M059J (cell line): ENCODE measurements at places on chromosomes 13 and 19. TPM values are rescaled to one million over a fixed set of nuclear protein-coding genes. Genes with fewer than 3 reads are reported as not detected.
A peak's percentile ranks its signal among the peaks of the same experiment; 100 is the strongest.

GRCh38 chr19:20863176-20863575, 59.9 kb upstream of the ZNF85 start:
- no peak for DNase-seq

DNA sequence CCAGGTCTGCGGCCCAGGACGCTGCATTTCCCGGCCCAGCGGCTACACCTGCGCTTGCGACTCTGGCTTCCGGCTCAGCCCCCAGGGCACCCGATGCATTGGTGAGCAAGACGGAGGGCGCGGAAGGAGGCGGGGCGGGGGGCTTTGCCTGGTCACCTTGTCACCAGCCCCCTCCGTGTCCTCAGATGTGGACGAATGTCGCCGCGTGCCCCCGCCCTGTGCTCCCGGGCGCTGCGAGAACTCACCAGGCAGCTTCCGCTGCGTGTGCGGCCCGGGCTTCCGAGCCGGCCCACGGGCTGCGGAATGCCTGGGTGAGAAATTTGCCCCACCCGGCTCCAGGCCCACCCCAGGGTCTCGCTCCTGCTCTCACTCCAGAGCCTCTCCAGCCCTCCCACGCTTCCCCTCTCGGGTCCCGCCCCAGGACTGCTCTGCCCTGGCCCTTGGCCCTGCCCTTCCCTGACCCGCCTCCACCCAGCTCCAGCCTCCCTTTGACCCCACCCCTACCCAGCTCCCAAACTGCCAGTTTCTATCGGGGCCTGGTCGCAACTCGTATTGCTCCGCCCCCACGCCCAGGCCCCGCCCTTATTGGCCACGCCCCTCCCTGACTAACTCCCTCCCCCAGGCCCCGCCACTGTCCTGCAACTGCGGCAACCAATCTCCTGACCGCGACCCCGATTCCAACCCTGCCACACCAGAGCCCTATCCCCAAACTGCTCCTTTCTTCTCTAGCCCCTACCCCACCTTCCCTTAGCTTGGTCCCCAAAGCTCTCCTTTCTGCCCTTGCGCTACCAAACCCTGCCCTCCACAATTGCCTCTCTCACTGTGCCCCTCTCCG, 8.6 kb downstream of the LTBP4 start:
- peak; percentile 75 for DNase-seq

DNA sequence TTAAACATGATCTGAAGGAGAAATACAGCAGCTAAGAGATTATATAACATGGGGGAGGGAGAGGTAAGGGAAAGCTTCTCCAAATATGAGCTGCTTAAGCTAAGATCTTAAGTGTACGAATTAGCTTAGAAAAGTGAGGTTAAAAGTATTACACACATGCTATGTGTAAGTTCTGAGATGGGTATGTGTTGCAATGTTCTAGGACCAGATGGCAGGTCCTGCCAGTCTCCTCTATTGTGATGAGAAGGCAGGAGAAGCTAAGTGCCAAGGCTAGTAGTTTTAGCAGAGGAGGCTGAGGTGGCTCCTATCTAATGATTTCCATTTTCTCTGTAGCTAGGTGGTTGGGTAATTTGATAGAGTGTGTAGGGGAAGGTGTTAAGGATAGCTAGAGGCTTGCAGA, 57.6 kb downstream of the MICU2 start:
- DNase-seq, result no peak

GRCh38 chr19:21221693-21222092, 79.9 kb downstream of the ZNF431 start:
- peak; percentile 2 for DNase-seq

DNA sequence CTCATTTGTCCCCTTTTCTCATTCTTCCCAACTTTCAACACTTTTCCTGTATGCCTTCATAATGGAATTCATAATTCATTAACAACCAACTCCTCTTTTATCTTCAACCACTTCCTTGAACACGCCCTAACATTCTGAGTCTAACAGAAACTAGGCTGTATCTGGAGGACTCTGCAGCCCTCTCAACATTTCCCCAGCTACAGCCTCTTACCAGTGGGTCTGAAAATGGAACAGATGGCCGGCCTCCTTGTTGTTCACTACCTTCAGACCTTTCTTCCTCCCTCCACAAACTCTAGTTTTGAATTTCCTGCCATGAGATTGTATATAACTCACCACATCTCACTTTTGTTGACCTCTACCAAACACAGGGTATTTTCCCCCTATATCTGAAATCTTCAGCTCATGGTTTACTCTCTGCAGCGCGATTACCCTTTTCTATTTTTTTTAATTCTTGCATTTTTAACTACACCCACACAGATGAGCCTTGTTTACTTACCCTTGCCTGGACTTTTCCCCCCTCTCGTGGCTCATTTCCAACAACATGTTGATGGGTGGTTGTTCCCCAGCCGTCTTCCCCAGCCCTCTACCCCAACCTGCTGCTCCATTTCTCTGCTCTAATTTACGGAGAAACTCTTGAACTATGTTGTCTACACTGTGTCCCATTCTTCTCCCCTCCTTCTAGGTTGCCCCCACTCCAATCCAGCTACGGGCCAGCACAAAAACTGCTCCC, 846 bp downstream of the ZNF790 start:
- DNase-seq, result peak; percentile 2

DNA sequence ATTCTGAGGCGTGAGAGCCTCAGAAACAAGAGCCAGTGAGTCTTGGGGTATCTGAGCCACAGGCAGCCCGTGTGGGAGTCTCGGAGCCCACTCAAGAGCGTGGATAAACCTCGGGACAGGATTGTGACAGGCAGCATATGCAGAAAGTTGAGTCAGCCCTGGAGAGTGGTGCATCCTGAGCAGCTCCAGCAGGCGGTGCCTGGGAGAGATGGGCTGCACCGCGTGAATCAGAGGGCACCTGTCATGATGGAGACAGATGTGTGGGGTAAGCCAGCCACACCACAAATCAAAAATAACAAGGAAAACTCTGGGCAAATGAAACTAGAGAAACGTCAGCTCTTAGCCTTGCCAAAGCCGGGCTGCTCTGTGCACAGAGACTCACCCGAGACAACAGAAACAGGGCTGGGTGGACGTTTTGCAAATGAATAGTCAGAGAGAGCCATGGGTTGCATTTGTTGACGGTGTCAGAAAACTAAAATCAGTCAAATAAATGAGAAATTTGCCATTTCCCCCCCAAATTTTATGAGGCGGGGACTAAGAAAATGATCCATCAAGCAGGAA, 30.0 kb upstream of the POP4 start:
- DNase-seq, result no peak

- DNase-seq, result no peak
These were observed 1.2 kb upstream of the DPY19L3 start for GRCh38 chr19:32404213-32404932.

DNA sequence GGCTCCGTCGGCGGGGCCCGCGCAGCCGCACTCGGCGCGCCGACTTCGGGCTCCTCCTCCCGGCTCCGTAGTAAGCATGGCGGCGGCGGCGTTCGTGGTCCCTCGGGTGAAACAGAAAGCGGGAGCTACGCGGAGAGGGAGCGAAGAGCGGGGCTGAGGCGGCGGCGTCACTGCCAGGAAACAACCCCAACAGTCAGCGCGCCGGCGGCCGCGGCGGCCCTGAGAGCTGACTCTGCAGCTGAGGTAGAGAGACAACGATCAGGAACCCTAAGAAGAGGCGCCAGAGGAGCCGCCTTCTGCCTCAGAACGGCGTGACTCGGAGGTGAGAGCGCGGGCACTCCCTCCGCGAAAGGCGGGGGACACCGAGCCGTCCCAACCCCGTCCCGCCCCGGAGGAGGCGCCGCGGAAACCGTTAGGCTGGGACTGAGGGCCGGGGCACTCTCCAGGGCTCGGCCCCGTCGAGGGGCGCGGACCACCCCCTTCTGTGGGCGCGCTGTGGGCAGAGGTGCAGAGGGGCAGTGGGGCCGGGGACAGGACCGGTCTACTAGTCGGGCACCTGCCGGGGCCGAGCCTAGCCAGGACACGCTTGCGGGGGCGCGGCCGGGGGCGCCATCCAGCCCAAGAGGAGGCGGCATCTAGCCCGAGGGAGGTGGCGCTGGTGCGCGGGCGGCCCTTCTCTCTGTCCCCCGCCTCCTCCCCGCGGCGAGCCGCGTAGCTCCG, at the start of gene FNDC3A:
FNDC3A (plus strand) TSS at position 57 of the 720 bp plus-strand sequence. CDS start 30,279 bp downstream, outside the sequence.
- DNase-seq, result peak; percentile 82

DNA sequence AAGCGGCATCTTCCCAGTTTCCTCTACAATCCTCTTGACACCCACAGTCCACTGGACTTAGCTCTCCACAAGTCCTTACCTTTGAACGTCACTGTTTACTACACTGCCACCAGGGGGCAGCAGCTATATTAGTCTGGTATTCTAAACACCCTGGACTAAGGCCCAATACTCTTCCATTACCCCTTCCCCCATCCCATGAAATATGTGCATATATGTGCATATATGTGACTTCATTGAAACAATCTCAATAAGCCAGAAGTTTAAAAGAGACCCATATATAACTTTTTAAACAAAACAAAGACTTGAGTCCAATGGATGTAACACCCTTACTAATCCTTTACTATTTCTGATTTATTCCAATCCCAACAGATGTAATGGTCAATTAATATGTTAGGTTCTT, 15.5 kb downstream of the GGACT start:
- DNase-seq, result peak; percentile 68

GRCh38 chr13:87669379-87669978, 1.7 kb upstream of the SLITRK5 start:
- peak; percentile 15 for DNase-seq

GRCh38 chr19:15330801-15331418, 1.4 kb downstream of the BRD4 start:
- peak; percentile 96 for DNase-seq

DNA sequence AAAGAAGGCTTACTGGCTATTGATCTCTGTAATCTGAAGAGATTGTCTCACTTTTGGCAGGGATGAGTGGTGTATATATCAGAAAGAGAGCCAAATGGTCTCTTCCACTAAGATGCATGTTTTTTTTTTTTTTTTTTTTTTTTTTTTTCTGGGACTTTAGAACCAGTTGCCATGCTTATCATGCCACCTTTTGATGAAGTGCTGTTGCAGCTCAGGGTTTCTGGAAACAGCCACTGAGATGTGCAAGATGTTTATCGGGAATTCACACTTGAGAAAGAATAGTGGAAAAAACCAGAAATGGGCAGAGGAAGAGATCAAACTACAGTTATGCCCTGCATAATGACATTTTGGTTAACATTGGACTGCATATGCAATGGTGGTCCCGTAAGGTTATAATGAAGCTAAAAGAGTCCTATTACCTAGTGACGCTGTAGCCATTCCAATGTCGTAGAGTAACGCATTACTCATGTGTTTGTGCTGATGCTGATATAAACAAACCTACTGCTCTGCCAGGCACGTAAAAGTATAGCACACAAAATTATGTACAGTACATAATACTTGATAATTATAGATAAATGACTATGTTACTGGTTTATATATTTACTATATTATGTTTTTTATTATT, 121.0 kb downstream of the KLF5 start:
- peak; percentile 49 for DNase-seq

- DNase-seq, result no peak
These were observed 10.8 kb downstream of the LCP1 start for GRCh38 chr13:46171217-46171616.

- peak; percentile 94 for DNase-seq
These were observed 57.1 kb downstream of the ALOX5AP start for GRCh38 chr13:30792285-30793000.

DNA sequence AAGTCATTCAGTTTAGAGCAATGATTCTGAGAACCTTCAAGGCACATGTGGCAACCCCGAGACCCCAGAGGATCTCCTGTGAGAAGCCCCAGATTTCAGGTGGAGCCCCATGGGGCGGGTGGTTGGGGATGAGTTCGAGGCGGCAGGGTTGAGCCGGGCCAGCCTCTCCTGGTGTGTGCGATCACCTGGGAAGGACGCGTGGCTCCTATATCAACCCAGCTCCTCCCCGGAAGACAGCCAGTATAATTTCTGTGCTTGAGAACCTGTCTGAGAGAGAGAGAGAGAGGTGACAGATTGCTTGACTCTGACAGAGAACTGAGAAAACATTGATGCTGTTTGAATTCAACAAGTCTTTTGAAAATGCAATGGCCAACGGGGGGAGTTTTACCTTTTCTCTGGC, 89.0 kb downstream of the TEX29 start:
- DNase-seq, result no peak

GRCh38 chr13:41613471-41613870, 156.1 kb downstream of the RGCC start:
- DNase-seq, result no peak

GRCh38 chr13:26872525-26873385, 112.2 kb upstream of the GPR12 start:
- DNase-seq, result peak; percentile 34

GRCh38 chr13:49454388-49455006, 10.4 kb downstream of the SETDB2 start:
- DNase-seq, result peak; percentile 35

- no peak for DNase-seq
These were observed 11.7 kb downstream of the NDUFB7 start for GRCh38 chr19:14559916-14560775.

GRCh38 chr13:98033277-98034247, 80.1 kb downstream of the IPO5 start:
- peak; percentile 38 for DNase-seq

- peak; percentile 20 for DNase-seq
These were observed 14.0 kb upstream of the NAA16 start for GRCh38 chr13:41296879-41297646.

- DNase-seq, result no peak
These were observed 549.0 kb upstream of the GPC6 start for GRCh38 chr13:92677571-92677970.

GRCh38 chr13:43003010-43003409, 11.0 kb upstream of the EPSTI1 start:
- no peak for DNase-seq

DNA sequence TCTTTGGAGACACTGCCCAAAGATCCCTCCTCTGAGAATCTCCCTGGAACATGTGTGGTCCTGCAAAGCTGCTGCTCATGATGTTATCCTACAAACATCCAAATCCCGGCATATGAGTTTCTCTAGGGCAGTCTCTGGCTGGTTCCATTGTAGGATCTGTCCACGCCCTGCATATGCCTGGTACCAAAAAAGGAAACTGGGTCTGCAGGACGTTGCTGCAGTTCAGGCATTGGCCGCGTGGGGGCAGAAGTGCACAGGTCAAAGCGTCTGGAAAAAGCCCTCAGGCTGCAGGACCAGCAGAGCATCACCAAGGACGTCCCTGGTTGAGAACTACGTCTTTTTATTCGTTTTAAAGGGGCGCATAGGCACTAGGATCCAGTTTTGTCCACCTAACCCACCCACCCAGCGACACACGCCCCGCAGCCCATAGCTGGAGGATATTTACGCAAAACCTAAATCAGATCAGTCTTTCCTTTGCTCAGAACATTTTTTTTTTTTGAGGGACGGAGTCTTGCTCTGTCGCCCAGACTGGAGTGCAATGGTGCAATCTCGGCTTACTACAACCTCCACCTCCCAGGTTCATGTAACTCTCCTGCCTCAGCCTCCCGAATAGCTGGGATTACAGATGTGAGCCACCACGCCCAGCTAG, 12.9 kb upstream of the ZNF564 start:
- DNase-seq, result peak; percentile 79

Gene JUND
- total RNA-seq, result 54.1 and 206 TPM in 2 replicates

Gene CYSLTR2
- total RNA-seq, result 0.12 and 0.37 TPM in 2 replicates

Gene PGLYRP2
- 0.17 TPM in 1 of 2 replicates, not detected in the other for total RNA-seq

Gene MCEMP1
- total RNA-seq, result not detected in 2 replicates

Gene MOB3A
- total RNA-seq, result 9.6 and 19.1 TPM in 2 replicates

Gene EDDM13
- total RNA-seq, result not detected in 2 replicates

Gene PPP1R13L
- total RNA-seq, result 2.9 and 7.4 TPM in 2 replicates

Gene IRGC
- not detected in 2 replicates for total RNA-seq

Gene ARRDC5
- total RNA-seq, result not detected in 2 replicates

Gene GNG8
- not detected in 2 replicates for total RNA-seq

Gene CCDC70
- total RNA-seq, result 0.34 TPM in 1 of 2 replicates, not detected in the other

Gene IFNL1
- 1.3 TPM in 1 of 2 replicates, not detected in the other for total RNA-seq

Gene COL4A1
- 59.5 and 99.9 TPM in 2 replicates for total RNA-seq

Gene KLK1
- total RNA-seq, result not detected in 2 replicates

Gene TDRD12
- 0.05 and 0.12 TPM in 2 replicates for total RNA-seq

Gene ZNF814
- total RNA-seq, result 0.64 and 2.2 TPM in 2 replicates

Gene C19orf85
- total RNA-seq, result not detected in 2 replicates

Gene PLK5
- total RNA-seq, result not detected in 2 replicates

Gene ZNF345
- 0.96 and 3.0 TPM in 2 replicates for total RNA-seq
